ENCODE measurements at places on chromosomes 1 and 21.

GRCh38 chr1:164369698-164370365 lies 189.2 kb upstream of the PBX1 start:
- no peak for DNase-seq

DNA sequence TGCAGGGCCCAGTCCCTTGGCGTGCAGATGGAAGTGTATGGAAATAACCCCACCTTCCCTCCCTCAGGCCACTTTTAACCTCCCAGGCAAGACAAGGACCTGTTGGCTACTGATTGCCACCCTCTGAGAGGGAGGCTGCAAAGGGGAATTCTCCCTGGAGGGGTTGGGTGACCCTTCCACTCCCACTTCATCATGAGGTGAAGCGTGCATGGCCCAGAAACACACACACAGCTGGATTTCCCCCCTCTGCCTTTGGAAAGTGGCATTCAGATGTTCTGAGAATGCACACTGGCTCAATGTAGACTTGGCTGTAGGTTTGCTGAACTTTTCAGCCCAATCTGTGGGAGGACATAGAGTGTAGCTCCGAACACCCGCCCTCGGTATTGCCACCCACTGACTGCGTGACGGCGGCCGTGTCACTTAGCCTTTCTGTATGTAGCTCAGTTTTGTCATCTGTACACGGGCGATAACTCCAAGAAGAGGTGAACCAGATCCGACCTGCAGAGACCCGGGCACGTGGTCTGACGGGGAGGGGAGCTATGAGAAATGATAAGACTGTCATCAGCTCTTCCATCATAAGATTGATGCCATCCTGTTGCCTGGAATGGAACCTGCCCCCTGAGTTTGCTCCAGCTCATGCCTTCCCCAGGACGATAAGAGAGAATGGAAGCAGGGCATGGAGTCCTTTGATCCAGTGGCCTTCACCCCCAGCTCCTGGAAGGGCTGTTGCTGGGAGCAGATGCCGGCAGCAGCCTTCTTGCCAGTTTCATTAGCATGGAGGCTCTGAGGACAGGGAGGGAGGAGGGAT lies 19.3 kb downstream of the MIIP start:
- DNase-seq: peak; percentile 48

DNA sequence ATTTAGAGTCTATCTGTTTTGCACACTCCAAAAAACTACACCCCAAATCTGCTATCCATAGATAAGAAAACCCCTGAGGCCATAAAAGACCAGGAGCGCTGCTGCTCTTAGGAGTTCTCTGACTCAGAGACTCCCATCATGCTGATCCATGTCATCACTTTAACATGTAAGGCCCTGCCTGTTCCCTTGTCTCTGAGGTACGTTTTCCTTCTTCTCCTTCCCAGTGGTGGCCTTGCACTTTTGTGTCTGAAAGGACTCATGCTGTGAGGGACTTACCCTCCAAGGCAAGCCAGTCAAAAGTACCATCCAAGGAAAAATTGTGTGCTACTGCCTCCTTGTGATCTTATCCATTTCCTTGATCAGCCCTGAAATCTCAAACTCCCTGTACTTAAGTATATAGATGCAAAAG lies 427.4 kb upstream of the NCAM2 start:
- peak; percentile 87 for DNase-seq

- DNase-seq: no peak
Measured at GRCh38 chr1:45395051-45395450, 54.8 kb upstream of the MUTYH start.

DNA sequence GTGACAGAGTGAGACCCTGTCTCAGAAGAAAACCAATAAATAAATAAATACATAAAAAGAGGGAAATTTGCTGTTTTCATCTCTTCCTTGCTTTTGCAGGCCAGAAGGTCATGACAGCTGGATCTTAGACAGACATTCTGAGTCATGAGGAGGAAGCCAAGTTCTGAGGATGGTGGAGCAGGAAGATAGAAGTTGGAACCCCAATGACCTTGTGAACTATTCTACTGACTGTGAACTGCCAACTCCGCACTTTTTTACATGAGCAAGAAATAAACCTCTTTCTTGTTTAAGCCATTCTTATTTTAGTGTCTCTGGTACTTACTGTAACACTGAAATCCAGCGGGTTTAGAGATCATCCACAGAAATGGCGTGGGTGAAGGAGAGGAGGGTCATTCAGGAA lies 8.5 kb downstream of the CD84 start:
- no peak for DNase-seq

DNA sequence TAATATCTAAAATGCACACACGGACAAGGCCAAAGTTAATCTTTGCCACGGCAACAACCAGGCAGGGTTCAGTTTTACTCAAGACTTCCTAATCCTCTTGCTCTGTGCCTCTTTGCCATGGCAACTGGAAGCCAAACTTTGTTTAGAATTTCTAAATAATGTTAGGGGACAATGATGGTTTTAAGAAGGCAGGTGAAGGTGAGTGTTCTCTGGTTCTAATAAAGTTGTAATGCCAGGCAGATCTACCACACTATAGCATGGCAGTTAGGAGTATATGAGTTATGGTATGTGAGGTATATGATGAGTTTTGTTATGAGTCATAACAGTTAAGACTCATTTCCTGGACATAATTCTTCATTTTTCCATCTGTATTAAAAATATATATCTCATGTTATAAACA lies 2.7 kb downstream of the PTPRC start:
- no peak for DNase-seq

DNA sequence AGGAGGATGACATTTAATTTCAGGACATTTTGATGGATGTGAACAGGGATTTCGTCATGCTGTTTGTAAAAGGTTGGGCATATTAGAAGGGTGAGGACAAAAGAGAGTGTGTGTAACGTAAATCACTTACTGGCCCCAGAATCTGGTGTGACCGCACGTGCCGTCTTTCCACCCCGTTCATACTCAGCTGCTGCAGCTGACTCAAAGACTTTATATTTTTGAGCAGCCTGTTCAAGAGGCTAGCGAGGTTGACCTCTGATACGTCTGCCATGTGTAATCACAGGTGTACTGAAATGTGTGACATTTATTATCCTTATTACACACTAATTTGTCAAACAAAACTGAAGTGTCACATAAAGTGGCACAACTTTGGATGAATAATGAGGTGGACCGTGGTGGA lies 66.5 kb upstream of the ERRFI1 start:
- DNase-seq: no peak

GRCh38 chr1:70717656-70718055 lies 306.6 kb downstream of the CTH start:
- no peak for DNase-seq

- peak; percentile 71 for DNase-seq
Measured at GRCh38 chr21:45363921-45364467, 41.0 kb upstream of the COL18A1 start.

DNA sequence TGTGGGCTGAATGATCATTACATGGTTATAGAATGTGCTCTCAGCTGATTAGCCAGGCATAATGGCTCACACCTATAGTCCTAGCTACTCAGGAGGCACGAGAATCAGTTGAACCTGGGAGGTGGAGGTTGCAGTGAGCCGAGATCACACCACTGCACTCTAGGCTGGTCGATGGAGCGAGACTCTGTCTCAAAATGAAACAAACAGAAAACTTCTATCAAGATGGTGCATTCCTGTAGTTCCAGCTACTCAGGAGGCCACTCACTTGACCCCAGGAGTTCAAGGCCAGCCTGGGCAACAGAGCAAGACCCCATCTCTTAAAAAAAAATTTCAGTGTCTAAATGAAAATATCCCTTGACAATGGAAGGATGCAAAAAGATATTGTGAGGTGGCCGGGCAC lies 10.9 kb downstream of the TIMM17A start:
- DNase-seq: no peak

- no peak for DNase-seq
Measured at GRCh38 chr21:14538483-14538882, 7.6 kb downstream of the SAMSN1 start.

- no peak for DNase-seq
Measured at GRCh38 chr21:32330784-32331311, 32.2 kb downstream of the MRAP start.

DNA sequence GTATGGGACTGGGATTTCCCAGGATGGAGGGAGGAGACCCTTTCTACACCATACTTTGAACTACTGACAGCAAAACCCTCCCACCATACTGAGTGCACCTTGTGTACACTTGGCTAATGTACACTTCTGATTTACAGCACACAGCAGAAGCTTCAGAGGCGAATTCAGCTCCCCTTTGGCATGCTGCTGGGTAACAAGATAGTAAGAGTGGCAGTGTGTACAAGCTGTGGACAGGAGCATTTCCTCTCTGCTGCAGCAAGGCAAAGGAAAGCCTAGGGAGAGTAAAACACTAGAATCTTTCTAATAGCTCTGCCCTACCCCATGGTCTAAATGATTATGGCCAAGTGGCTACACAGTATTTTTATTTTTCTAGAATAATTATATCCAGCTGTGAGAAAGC lies 83.9 kb upstream of the ARTN start:
- DNase-seq: no peak

DNA sequence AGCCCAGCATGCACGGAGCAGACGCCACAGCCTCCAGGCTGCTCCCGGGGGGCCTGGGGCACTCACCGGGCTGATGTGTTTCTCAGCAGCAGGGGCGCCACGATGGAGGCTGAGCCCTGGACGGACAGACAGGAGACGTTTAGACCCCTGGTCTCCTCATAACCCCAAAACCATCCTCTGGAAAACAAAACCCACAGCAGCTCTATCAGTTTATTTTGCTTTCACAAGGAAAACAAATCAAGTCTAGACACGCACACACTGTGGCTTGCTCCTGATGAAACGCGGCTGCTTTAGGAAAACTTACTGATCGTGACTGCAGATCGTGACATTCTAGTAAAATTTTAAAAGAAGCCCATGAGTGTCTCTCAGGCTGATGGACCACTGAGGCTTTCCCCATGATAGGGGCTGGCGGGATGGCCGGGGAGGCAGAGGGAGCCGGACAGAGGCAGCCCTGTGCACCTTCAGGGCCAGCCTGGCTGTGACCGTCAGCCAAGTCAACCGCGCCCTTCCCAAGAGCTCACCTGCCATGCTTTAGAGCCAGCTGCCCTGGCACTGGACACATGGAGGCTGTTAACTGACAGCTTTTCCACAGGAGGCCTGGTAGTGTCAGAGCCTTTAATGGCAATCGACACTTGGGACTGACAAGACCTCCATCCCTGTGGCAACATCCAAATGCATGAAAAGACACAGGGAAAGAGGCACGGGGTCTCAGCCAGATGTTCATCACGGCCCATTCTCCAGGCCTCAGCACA lies 5.2 kb downstream of the POFUT2 start:
- no peak for DNase-seq

- DNase-seq: no peak
Measured at GRCh38 chr1:158579733-158580132, at the start of gene OR10X1. TSS of gene OR10X1 (minus strand) at chr1:158579899. CDS start at chr1:158579899, 0 bp downstream.

DNA sequence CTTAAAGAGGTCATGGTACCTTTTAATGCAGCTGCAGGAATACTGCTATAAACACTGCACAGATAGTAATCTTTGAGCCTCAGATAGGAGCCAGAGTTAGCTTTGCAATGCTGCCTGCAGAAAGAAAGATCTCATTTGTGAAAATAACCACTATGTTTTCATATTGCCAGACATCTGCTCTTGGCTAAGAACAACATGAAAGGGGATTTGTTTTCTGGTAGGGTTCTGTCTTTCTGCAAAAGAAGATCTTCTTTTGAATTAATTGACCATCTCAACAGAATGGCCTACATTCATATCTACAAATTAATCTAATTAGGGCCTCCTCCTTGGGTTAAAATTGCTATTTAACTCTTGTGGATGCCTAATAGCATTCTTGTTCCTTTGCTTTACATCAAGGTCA lies 177.6 kb upstream of the DPYD start:
- DNase-seq: no peak

- no peak for DNase-seq
Measured at GRCh38 chr1:64692911-64693310, 52.0 kb upstream of the RAVER2 start.

GRCh38 chr1:51901151-51901550 lies 22.6 kb upstream of the NRDC start:
- DNase-seq: no peak

DNA sequence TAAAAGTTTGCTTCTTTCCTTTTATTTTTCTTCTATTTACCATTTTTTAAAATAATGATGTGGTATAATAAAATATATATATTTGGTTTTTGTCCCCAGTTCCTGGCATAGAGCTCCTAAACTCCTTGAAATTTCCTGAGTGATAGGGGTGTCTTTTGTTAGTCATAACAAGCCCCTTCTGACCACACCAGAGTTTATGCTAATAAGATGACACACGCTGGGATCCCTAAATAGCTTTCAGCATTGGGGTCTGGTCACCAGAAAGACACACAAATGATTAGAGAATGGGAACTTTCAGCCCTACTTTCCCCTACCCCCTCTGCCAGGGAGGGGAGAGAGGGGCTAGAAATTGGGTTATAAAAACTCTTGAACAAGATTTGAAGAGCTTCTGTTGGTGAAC lies 56.2 kb downstream of the COL24A1 start:
- DNase-seq: no peak

DNA sequence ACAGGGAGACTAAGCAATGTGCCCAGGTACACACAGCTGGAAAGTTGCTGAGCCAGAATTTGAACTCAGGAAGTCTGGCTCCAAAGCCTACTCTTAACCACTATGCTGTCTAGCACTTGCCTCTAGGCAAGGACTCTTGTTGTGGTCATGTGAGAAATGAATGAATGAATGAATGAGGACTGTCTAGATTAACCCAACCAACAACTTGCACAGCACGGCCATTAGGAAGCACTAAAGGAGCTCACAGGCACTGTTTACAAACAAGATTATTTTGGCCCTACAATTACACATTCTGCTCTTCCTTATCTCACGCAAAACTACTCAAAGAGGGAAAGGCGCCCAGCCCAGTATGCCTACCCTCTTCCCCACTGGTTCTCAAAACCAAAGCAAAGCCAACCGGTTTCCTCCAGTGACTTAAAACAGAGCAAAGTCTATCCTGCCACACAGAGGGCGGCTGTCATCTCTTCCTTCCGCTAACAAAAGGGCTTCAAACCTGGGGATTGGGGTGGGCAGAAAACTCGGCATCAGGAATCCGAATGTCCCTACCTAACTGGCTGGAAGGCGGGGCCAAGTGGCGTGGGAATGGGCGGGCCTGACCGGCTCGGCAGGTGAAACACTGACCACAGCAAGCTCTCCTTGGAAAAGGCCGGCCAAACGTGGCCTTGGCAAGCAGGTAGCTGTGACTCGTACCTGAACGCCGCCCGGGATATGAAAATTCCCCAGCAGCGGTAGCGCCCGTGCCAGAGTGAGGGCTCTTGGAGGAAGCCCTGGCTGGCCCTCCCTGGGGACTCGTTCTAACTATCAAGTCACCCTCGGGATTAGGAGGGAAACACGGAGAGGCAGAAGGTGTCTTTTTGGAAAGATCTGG lies 948 bp downstream of the STK40 start:
- peak; percentile 69 for DNase-seq

DNA sequence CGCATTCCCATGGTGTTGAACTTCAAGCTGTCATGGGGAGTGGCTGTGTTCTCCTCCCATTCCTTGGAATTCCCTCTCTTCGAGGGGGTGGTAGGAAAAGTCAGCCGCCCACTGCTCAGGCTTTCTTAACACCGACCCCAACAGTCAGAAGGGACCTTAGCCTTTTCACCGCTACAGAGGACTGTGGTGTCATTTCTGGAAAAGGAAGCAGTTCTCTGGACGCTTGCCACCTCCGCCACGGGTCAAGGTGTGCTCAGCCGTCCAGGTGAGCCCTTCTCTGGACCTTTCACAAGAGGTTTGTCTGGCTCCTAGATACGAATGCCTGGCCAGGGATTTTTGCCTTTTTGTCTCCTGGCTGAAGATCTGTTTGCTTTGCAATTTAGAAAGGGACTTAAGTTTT lies 31.8 kb downstream of the CLIC6 start:
- no peak for DNase-seq

GRCh38 chr1:170657275-170657853 lies 6.6 kb upstream of the PRRX1 start:
- DNase-seq: no peak

- DNase-seq: no peak
Measured at GRCh38 chr21:45382697-45382997, 22.3 kb upstream of the COL18A1 start.

Data from ELF-1 (cell line).